ENCODE measurements at places on chromosomes 5 and 9.

- DNase-seq, result no peak
Observed at GRCh38 chr5:78472469-78473106, 112.2 kb downstream of the SCAMP1 start.

DNA sequence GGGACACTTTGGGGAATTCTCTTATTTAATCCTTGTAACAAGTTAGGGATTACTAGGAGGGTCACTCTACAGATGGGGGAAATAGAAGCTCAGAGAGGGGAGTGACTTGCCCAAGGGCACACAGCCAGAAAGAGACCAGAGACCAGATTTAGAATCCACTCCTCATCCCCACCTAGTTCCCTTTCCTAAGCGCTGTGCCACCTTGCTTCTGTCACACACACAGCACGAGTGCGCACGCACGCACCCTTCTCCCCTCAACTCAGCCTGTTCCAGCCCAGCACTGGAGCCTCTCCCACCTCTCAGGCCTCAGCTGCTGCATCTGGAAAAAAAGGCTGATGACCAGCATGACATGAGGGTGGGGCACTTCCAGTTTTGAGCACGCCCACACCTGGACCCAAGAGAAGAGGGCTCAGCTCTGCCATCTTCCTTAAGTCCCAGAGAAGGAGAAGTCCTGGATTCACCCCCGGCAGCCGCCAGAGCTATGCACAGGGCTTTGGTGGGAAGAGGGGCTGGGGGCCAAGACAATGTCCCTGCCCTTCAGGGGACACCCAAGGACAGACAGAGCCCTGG is 18.5 kb downstream of the NR5A1 start:
- DNase-seq, result no peak

- no peak for DNase-seq
Observed at GRCh38 chr9:135144581-135145170, 57.2 kb downstream of the OLFM1 start.

DNA sequence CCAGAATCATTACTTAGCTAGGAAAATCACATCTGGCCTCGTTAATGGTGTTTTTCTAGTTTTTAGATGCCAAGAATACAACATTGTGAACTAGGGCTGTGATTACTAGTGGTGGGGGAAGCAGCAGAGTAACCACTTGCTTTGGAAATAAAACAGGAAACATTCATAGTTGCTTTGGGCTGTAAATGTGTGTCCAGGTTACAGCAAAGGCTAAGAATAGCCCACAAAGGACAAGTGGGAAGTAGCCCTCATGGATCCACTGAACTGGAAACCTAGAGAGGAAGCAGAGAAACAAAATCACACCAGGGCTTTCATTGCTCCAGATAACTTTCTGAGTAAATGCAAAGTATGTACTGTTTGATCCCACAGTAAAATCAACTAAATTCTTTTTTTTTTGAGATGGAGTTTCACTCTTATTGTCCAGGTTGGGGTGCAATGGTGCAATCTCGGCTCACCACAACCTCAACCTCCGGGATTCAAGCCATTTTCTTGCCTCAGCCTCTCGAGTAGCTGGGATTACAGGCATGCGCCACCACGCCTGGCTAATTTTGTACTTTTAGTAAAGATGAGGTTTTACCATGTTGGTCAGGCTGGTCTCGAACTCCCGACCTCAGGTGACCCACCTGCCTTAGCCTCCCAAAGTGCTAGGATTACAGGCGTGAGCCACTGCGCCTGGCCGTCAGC is 56.2 kb upstream of the TNFSF15 start:
- no peak for DNase-seq

- DNase-seq, result no peak
Observed at GRCh38 chr9:20376731-20377375, 245.4 kb downstream of the MLLT3 start.

DNA sequence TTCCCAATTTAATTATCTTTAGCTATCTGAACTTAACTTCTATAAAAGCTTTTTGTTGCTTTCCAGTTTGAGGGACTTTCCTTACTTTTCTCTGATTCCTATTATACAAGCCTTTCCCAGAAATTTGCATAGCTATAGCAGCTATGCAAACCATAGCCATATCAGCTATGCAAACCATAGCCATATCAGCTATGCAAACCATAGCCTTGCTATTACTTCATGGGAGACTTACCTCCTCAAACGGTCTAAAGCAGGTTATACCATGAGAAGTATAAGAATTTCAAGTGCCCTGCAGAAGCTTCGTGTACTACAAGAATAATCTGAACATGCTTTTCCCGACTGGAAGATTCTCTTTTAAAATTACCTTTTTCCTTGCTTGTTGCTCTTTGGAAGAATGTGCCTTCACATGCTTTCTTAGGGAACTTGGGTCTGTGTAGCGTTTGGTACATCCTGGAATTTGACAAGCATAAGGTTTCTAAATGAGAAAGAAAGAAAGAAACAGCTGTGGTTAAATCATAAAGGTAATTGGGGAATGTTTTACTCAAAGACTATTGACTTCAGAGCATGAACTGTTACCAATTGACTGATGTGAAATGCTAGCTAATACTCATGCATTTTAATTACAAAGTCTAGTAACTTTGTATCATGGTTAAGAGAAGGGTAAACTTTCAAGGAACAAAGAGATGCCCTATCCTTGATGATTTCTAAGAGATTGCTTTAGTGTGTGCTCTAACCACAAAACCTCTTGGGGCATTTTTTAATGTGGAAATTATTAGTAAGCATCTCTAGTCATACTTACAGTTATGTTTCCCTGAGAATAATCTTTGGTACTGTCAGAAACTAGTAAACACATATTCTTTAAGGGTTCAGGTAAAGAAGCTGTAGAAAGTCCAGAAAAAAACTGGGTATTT is 367.6 kb downstream of the GLIS3 start:
- DNase-seq, result no peak

- DNase-seq, result no peak
Observed at GRCh38 chr5:181153814-181154213, 6.4 kb downstream of the OR2V2 start.

DNA sequence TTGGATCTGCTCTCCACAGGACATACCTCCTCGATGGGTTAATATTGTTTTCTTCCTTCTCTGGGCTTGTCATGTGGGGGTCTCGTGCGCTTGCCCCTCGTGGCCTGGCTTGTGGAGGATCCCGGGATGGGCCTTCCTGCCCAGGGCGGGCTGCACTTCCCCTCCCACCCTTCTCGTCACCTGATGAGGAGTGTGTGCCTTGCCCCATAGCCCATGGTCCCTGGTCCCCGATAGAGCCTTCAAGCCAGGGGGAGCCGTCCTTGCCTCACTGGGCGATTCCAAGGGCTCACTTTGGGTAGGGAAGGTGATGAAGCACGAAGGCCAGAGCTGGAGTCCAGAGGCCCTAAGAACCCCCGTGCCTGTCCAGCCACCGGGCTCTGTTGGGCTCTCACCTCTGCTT is 28.7 kb downstream of the DYNC2I2 start:
- peak; percentile 63 for DNase-seq

- DNase-seq, result no peak
Observed at GRCh38 chr5:174839196-174839595, 114.8 kb downstream of the MSX2 start.

DNA sequence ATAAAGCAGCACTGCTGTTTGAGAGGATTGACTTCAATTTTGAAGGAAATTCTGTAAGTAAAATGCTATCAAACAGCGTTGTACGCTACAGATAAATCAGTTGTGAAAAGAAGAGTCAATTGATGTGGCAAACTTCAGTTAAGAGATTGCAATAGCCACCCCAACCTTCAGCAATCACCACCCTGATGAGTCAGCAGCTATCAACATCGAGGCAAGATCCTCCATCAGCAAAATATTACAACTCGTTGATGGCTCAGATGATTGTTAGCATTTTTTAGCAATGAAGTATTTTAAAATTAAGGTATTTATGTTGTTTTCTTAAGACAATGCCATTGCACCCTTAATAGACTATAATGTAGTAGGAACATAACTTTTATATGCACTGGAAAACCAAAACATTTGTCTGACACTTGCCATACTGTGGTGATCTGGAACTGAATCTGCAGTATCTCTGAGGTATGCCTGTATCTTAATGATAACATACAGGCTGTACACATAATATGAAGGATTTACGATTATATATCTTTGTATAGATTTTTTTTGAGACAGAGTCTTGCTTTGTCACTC is 47.5 kb downstream of the VPS13A start:
- no peak for DNase-seq

GRCh38 chr9:93226819-93227218 is 42.9 kb downstream of the WNK2 start:
- DNase-seq, result no peak

DNA sequence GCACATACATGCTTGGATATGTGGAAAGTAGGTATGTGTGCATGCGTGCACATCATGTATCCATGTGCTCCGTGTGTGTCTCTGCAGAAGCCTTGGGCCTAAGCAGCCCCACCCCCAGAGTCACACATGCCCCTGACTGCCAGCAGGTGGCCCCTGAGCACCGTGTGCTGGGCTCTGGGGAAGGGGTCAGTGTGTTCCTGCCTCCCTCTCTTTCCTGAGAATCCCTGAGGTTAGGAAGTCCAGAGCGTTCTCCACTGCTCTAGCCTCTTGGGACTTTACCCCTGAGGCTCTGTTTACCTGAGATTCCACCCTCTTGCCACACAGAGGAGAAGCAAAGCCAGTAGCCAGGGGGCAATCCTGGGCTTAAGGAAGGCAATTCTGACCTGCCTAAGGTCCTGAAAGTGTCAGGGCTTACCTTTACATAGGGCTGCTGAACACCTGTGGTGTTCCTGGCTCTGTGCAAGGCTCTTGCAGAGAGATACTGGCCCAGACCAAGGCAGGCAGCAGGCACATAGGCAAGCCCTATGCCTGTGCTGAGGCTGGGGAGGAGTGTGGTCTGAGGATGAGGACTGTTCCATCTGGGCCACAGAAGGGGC is 207.3 kb downstream of the TMEM38B start:
- no peak for DNase-seq

- DNase-seq, result no peak
Observed at GRCh38 chr5:13606051-13606450, 338.4 kb downstream of the DNAH5 start.

DNA sequence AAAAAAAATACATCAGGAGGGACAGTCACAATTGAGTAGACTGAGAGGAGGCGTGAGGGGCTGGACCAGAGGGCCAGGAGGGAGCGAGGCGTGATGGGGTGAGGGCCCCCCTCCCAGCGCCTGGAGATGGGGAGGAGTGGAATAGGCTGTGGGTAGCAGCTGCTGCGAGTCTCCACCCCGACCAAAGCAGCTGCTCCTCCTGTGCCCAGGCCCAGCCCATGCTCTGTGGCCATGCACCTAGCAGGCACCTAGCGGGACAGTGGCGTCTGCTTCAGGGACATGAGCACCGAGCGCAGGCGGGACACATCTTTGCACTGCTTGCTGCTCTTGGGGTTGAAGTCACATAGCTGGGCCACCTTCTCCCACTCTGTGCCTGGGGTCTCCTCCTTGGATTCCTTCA is 4.0 kb downstream of the HIGD2A start:
- no peak for DNase-seq

- DNase-seq, result peak; percentile 81
Observed at GRCh38 chr9:83061990-83062650, 822 bp downstream of the RASEF start.

DNA sequence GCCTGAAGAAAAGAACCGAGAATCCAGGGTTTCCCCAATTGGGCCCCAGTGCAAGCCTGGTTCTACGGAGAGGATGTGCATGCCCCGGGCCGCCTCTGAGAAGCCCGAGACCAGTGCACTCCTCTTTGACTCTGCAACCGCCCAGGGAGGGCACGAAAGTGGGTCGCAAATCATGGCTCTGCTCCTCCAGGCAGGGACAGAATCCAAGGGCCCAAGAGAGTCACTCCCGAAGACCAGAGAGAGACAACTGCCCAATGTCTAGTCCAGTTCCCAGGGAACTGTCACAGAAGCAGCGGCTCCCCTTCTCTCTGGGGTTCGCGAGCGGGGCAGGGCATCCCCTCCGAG is 107.8 kb downstream of the PSD2 start:
- DNase-seq, result no peak

DNA sequence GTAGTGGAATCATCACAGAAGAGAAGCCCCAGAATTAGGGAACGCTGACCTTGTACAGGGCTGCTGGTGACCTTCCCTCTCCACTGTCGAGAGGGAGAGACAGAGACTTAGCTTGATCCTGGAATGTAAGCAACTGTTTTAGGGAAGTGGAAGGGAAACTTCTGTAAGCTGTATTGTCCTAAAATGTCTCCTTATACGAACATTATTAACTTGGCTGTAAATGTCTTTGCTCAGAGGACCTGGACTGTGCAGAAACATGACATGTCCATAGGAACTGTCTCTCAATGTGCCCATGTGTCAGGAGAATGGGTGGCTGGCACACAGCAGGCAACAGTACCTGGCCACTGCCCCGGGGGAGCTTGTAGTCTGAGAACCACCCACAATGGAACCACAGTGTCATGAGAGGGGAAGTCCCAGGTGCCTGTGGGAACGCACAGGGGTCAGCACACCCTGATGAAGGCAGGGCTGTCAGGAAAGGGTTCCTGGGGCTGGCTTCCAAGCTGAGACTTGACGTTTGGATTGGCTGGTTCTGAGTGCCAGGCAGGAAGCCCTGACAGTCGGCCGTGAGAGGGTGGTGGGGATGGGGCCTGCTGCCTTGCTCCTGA is 34.0 kb downstream of the DAP start:
- no peak for DNase-seq

GRCh38 chr5:107646418-107646817 is 24.3 kb downstream of the EFNA5 start:
- no peak for DNase-seq

GRCh38 chr5:54458221-54458620 is 2.7 kb downstream of the HSPB3 start:
- DNase-seq, result no peak

DNA sequence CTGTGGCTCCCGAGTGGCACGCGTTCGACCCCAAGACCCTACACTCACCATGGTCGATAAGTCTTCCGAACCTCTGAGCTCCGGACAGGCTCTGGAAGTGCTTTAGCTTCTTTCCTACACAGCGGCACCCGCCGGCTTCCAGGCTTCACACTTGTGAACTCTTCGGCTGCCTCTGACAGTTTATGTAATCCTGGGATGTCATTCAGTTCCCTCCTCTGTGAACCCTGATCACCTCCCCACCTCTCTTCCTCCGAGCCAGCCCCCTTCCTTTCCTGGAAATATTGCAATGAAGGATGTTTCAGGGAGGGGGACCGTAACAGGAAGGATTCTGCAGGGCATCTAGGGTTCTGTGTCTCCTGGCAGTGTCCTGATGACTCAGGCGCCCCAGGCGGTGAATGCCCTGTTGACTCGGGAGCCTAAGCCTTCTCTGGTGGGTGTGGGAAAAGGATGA is at the start of gene CD14:
Gene CD14 (minus strand): TSS at position 155 of the 451 bp plus-strand sequence. CDS start 104 bp downstream, at position 51.
- no peak for DNase-seq

DNA sequence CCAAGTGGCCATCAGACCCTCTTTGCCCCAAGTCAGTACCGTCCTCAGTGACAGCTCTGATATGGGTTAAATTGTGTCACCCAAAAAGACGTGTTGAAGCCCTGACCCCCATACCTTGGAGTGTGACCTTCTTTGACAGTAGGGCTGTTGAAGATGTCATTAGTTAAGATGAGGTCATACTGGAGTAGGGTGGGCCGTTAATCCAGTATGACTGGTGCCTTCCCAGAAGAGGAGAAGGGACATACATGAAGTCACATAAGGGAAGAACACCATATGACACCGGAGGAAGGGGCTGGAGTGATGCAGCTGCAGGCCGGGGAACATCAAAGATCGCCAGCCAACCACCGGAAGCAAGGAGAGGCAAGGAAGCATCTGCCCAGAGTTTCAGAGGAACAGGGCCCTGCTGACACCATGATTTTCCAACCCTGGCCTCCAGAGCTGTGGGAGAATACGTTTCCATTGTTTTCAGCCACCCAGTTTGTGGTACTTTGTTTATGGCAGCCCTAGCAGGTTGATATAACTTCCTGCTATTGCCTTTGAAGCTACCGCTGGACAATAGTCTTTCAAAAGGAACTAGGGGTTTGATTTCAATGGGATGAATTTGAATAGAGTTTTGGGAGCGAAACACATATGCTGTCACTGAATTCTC is 36.4 kb upstream of the CPEB4 start:
- DNase-seq, result no peak

- DNase-seq, result no peak
Observed at GRCh38 chr9:83440641-83441040, 97.6 kb downstream of the FRMD3 start.
